Mesothelial cell of epicardium (in vitro differentiated cells): ENCODE measurements at places on chromosomes 13 and 19. TPM values are rescaled to one million over a fixed set of nuclear protein-coding genes. Genes with fewer than 3 reads are reported as not detected.

- DNase-seq: no peak
These were observed 293.6 kb downstream of the DNAJC15 start for GRCh38 chr13:43316946-43317353.

MCF2L gene
- 26.9 to 36.6 TPM (median 30.9 TPM) in 3 replicates for total RNA-seq

- no peak for DNase-seq
These were observed 14.6 kb upstream of the SERPINE3 start for GRCh38 chr13:51324714-51325420.

DNA sequence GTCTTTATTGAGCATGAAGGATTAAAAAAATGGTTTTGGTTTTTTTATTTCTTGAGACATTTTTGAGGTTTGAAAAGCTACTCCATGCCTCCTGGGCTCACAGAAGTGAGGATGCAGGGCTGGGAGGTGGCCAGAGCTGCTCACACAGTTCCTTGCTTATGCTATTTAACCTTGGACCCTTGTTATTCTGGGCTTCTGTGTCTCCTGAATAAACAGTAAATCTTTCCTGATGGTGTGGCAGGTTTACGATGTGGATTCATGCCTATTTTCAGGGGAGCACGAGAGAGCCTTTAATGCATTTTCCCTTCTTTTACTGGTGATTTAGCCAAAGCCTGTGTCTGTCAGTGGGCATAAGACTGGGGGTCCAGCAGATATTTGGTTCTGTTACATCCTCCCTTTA lies 34.3 kb upstream of the PCDH8 start:
- no peak for DNase-seq

- no peak for DNase-seq
These were observed 17.5 kb downstream of the ELAVL3 start for GRCh38 chr19:11463391-11463790.
